ENCODE measurements at places on chromosomes 12 and 14.

GRCh38 chr14:88992011-88992410 is 167.6 kb downstream of the TTC8 start:
- DNase-seq: no peak

- DNase-seq: no peak
Measured at GRCh38 chr14:36508418-36509068, 11.5 kb downstream of the NKX2-1 start.

DNA sequence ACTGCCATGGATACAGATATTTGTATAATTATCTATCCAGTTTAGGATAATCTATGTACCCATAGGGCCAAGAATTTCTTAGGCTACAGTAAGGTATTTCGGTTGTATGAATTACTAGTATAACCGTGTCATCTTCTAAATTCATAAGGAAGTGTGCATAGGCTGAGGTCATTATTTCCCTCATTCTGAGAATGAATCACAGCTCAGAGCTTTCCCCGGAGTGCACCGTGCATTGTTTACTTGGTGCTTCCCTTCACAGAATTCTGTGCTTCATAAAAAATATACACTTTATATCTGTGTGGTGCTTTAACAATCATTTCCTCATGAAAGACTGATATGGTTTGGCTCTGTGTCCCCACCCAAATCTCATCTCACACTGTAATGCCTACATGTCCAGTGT is 514.1 kb downstream of the ETNK1 start:
- no peak for DNase-seq

- DNase-seq: no peak
Measured at GRCh38 chr14:68459480-68460136, 333.3 kb downstream of the ZFP36L1 start.

- no peak for DNase-seq
Measured at GRCh38 chr14:39491134-39491571, 58.9 kb upstream of the FBXO33 start.

- DNase-seq: no peak
Measured at GRCh38 chr14:78840898-78841297, 670.7 kb downstream of the NRXN3 start.

DNA sequence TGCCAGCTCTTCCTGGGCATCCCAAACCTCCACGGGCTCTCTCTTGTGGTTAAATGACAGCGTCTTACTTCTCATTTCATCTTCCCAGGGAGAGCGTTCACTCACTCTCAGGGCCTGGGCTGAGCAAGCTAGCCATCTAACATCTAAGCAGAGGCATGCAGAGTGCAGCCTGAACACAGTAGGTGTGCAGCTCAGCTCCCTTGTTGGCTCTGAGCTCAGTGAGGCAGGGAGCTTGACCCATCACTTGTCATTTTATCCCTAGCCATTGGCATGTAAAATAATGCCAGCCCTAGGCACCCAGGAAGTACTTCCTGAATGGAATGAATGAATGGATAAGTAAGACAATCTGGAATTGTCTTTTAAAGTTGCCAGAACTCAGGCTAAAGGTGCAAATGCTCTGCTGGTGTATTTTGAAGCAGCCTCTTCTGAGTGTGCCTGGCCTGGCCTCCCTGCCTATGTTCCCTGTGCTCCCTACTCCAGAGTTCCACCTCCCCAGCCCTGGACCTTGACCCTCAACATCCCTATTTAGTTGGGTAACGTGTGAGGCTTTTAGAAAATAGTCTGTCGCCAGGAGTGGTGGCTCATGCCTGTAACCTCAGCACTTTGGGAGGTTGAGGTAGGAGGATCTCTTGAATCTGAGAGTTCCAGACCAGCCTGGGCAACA is 9.5 kb upstream of the MEG3 start:
- no peak for DNase-seq

- no peak for DNase-seq
Measured at GRCh38 chr12:15701206-15701605, 88.0 kb downstream of the EPS8 start.
